NCI-H1694 treated with DMSO at 0.1 percent for 48 hours (cell line): ENCODE measurements at places on chromosomes 7 and 10.
A peak's percentile ranks its signal among the peaks of the same experiment; 100 is the strongest.

DNA sequence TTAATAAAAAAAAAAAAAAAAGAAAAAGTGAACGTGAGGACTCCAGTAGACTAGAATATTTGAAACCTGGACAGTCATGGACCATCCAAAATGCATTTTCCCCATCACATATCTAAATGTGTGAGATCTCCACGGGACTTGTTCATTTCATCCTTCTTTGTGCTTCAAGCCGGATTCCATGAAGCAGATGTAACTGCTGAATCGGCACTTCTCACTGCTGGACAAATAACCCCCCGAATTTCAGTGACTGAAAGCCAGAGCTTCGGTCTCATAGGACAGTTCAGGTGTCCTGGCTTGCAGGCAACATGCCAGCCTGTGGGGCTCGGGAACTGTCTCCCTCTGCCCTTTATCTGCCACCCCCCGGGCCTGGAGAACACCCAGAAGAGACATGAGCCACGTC lies 33.3 kb downstream of the RNF32 start:
- no peak for DNase-seq

GRCh38 chr10:31299119-31299518 lies 19.9 kb upstream of the ZEB1 start:
- no peak for DNase-seq

DNA sequence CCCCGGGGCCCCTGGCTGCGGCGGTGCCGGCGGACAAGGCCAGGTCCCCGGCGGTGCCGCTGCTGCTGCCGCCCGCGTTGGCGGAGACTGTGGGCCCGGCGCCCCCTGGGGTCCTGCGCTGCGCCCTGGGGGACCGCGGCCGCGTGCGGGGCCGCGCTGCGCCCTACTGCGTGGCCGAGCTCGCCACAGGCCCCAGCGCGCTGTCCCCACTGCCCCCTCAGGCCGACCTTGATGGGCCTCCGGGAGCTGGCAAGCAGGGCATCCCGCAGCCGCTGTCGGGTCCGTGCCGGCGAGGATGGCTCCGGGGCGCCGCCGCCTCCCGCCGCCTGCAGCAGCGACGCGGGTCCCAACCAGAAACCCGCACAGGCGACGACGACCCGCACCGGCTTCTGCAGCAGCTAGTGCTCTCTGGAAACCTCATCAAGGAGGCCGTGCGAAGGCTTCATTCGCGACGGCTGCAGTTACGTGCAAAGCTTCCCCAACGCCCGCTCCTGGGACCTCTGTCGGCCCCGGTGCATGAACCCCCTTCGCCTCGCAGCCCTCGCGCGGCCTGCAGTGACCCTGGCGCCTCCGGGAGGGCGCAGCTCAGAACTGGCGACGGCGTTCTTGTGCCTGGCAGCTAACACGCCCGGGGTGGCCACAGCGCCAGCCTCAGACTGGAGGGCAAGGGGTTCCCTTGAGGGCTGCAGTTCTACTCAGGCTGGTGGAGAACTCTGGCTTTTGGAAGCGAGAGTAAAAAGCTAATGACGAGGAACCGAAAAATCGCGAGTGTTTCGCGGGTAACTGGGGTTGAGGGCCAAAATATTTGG lies 804 bp downstream of the FRAT1 start:
- DNase-seq: no peak

DNA sequence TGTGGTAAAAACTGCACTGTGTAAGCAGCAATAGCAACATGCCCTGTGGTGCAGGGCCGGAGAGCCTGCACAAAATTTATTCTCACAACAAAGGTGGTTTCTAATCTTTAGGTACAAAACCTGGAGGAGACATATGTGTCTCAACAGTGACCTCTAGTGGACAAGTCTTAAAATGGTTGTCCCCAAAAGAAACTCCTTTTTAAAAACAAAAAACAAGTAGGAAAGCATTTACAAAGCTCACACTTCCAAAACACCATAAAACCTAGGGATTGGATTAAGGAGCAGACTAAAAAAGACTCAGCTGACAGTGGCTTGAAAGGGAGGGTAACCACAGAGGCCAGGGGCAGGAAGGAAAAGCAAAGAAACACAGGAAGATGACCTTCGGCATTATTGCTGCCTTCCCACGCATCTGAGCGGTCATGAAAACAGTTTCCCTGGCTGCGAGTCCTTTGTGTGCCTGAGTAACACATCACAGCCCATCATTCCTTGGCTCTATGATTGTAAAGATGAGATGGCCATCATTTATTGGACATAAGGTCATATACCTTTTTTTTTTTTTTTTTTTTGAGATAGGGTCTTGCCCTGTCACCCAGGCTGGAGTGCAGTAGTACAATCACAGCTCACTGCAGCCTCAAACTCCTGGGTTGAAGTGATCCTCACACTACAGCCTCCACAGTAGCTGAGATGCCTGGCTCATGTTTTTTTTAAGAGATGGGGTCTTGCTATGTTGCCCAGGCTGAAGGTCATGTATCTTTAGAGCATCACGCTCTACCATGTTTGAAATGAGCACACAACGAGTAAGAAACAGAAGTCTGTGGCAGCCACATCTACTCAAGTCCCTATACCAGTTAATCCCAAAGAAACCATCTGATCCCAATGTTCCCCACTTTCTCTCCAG lies 39.5 kb downstream of the RSU1 start:
- peak; percentile 31 for DNase-seq

GRCh38 chr10:6040205-6040604 lies 22.0 kb downstream of the IL2RA start:
- DNase-seq: no peak
